ENCODE measurements at places on chromosomes 5 and 9. TPM values are rescaled to one million over a fixed set of nuclear protein-coding genes. Genes with fewer than 3 reads are reported as not detected.

Gene SSNA1
- 88.7 TPM for total RNA-seq

Gene ARHGEF37
- 2.0 TPM for total RNA-seq

Gene PCDHGA10
- 4.6 TPM for total RNA-seq

Gene C5orf22
- total RNA-seq = 213 TPM

Gene GFI1B
- not detected for total RNA-seq

Gene CYLC2
- not detected for total RNA-seq

Gene PCDHB14
- under 0.01 TPM for total RNA-seq

Gene SPAG8
- 0.36 TPM for total RNA-seq

Gene SNCAIP
- total RNA-seq = not detected

Gene GNA14
- not detected for total RNA-seq

Gene ENHO
- 0.67 TPM for total RNA-seq

Gene ANGPTL2
- 51.3 TPM for total RNA-seq

Gene PLEKHG4B
- total RNA-seq = 0.31 TPM

Data from melanocyte of skin (primary cell).